8988T (cell line): ENCODE measurements at places on chromosomes 11 and 22.
A peak's percentile ranks its signal among the peaks of the same experiment; 100 is the strongest.

GRCh38 chr11:18773681-18774080 lies 17.9 kb downstream of the PTPN5 start:
- DNase-seq: no peak

GRCh38 chr11:75147875-75148263 lies 3.0 kb upstream of the SLCO2B1 start:
- DNase-seq: no peak

- DNase-seq: no peak
Measured at GRCh38 chr11:12184699-12185098, 74.3 kb downstream of the MICAL2 start.

DNA sequence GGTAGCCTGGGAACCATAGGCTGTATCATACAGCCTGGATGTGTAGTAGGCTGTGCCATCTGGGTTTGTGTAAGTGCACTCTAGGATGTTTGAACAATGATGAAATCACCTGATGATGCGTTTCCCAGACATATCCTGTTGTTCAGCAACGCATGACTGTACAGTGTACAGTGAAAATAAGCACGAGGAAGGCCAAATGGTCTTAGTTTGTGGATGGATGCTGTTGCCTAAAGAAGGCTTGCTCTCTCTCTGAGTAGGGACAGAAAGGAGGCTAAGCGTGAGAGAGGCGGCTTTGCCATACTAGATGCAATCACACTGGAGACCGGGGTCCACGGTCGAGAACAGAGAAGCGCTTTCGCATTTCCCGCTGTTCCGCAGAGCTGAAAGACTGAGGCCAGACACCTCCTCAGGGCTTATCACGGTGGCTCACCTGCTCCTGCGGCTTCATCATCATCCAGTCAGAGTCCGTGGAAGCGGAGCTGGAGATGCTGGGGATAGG lies 27.6 kb upstream of the APLP2 start:
- peak; percentile 66 for DNase-seq

DNA sequence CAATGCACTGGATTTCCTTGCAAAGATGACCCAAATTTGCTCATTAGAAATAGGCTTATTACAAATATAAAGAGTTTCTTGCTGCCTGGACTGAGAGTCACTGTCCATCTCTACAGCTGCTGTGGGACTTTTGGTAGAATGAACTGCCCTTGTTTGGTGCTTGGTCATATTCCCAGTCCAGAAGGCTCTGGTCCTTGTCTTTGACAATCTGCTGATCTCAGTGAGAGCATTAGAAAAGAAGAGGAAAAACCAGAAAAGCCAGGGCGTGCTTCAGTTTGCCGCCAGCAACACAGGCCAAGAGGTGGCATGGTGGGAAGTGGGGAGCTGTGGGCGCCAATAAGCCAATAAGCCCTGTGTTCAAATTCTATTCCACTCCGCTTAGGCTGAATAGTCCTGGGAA lies 48.2 kb upstream of the PARVA start:
- no peak for DNase-seq

DNA sequence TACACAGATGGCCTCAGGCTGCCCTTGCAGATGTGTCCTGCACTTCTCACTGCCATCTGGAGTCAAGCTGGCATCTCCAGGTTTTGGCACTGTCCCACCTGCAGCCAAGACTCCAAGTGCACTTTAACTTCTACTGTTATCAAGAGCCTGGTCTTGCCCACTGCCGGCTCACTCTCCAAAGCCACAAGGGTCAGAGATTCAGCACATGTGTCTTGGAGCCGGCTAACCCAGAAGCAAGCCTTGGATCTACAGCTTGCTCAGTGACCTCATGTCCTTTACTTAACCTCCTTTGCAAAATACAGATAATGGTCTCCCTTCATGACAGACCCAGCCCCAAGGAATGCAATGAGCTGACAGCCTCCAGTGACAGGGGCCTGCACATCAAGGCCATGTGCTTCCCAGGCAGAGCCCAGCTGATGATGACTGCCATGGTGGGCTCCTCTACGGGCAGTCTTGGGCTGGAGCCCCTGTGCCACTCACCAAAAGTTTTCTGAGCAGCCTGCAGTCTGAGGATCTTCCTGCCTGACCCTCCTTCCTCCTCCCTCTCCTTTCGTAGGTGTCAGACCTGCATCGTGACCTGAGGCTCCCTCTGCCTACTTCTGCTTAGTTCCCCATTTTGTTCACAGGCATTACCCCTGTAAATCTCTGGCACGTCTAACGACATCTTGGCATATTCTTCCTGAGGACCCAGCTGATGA lies 9.0 kb downstream of the TP53AIP1 start:
- DNase-seq: no peak

GRCh38 chr11:120210626-120211521 lies at the start of gene OAF:
Gene OAF, plus strand, starts transcription at chr11:120211032. Its CDS starts 248 bp downstream, at chr11:120211280.
- peak; percentile 97 for DNase-seq

DNA sequence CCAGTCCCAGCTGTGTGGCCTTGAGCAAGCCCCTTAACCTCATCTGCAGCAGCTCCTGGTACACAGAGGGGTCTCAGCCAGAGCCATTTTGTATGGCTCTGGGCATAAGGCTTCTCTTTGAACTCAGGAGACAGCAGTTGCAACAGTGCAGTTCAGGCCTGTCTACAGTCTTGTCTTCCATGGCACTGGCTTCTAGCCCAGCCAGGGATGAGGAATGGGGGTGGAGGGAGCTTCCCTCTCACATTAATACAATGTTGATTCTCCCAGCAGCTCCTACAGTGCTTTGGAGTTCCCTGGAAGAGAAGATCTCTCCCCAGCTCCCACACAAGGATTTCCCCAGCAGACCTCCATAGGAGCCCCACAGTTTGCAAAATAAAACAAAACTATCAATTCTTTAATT lies 350.2 kb downstream of the BUD13 start:
- DNase-seq: no peak

DNA sequence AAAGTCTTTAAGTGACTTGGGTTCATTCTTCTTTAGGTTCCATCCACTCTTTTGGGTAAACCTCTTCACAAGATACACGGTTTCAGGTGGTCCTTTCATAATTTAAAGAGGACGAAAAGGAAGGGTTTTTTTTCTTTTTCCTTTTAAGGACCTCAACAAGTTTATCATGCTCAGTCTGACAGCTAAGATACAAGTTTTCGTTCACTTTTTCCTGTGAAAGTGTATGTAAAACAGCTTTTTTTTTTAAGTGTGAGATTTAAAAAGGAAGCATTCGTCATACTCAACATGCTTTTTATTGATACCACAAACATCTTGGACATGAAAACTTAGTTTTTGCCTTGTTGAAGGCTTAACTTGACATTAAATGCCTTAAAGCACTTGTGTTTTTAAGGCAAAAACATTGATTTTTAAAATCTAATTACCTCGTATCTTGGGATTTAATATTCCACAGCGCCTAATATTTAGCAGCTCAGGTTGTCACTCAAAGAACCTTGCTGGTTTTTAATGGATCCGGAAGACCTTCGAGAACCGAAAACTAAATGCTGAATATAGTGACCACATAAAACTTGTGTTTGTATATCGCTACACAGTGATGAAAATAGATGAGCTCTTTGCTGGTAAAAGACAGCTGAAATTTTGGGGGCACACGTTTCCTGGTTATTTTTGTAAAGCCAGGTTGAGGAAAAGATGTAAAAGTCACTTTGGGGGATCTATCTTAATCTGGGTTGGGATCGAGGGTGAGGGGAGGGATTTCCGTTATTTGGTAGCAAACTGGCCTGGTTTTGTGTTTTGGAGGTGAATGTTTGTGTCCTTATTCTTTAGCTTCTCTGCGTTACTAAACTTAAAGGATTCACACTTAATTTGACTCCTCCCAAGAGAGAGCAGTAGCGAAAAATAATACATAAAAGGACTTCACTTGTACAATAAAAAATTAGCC lies 2.3 kb downstream of the PCF11 start:
- no peak for DNase-seq
